Retinal pigment epithelial cell (primary cell): ENCODE measurements at places on chromosomes 16 and 17.

GRCh38 chr16:27759967-27760788 lies 210.2 kb downstream of the KATNIP start:
- no peak for DNase-seq

- no peak for DNase-seq
Observed at GRCh38 chr17:8619294-8619693, 11.2 kb downstream of the MYH10 start.

- DNase-seq, result no peak
Observed at GRCh38 chr16:5461574-5461973, 364.0 kb upstream of the EEF2KMT start.

- DNase-seq, result no peak
Observed at GRCh38 chr17:37109731-37110710, 161.3 kb downstream of the AATF start.

DNA sequence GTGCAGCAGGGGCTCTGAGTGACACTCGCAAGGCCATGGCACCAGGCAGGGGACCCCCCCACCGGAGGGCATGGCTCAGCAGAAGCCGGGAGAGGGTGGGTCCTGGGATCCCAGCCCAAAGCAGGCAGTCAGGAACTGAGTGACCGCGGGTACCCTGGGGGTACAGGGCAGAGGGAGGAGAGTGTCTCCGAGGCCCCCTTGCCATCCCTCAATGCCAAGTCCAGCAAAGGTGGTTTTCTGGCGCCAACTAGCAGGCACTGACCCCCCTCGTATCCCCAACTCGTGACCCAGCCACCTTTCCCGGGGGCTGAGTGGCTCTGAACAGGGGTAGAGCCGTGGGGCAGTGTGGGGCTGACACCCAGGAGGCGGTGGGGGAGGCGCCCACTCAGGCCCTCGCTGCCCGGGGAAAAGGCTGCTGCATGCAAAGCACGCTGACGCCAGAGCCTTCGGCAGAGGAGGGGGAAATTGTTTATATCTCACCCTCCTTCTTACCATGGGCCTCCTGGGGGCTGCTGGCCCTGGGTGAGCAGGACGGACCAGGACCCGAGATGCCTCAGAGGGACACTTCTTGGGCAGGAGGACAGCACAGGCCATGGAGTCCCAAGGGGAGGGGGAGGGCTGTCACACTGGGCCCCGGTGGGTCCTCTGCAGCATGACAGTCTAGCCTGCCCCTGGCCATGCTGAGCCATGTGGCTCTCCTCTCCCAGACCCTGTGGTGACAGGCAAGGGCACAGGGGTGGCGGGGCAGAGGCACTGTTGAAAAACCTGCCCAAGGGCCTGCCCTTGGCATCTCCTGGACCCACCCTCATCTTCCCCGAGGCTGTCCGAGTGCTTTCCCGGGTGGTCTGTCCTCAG lies 14.6 kb upstream of the ENPP7 start:
- no peak for DNase-seq

GRCh38 chr16:67781565-67781921 lies 24.8 kb downstream of the RANBP10 start:
- no peak for DNase-seq

DNA sequence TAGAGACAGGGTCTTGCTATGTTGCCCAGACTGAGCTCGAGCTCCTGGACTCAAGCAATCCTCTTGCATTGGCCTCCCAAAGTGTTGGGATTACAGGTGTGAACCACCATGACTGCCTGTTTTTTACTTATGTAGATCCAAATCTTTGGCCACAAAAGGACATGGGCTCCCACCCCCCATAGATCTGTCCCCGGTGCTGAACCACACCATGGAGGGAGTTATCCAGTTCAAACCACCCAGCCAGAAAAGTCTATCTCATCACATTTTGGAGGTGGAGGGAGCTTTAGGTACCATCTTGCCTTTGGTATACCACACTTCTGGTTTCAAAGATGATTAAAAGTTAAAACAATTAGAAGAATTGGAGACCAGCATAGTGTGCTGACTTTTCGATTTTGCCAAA lies 26.2 kb downstream of the SHISA9 start:
- DNase-seq, result no peak

- DNase-seq, result no peak
Observed at GRCh38 chr16:72812672-72813071, 235.3 kb downstream of the ZFHX3 start.

DNA sequence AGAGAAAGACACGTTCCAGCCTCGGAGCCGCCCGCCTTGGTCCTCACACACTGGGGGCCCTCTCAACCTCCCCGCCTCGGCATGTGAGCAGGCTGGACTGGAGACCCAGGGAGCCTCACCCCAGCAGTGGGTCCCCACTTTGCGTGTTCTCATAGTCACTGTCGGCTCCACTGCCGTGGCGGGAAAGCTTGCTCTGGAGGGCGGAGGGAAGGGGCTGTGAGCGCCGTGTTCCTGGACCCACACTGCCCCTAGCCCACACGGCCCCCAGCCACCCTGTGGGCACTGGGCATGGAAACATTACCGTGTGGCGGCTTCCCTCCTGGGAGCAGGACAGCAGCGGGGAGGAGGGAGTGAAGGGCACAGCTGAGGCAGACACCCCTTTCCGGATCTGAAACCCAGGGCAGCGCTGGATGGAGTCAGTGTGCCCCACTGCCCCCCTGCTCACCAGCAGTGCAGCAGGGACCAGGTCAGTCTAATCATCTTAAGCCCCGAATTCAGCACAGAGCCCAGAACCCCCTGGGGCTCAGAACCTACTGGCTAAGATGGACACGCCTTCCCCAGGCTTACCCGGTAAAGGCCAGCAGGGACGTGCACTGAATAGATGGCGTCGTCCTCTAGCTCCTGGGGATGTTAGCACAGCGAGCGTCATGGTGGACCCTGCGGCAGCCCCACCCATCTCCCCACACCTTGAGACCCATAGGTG lies 7.2 kb downstream of the TP53I13 start:
- no peak for DNase-seq

DNA sequence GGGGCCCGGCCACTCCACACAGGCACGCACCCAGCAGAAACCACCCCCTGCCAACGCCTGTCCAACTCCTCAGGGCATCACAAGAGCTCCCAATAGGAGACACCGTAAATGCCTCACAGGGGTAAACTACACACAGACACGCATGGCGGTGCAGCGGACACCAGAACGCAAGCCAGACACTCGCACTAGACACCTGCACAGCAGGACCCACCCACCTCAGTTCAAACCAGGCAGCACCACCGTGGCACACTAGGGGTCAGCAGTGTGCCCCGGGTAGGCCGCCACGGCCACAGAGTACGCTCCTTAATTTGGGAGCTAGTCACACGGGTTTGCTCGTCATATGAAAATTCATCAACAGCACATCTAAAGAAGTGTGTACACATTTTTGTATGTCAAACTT lies 3.4 kb downstream of the SLC38A10 start:
- no peak for DNase-seq

GRCh38 chr16:89031715-89032659 lies 55.0 kb upstream of the CBFA2T3 start:
- DNase-seq, result no peak

GRCh38 chr16:81445966-81446906 lies 1.6 kb downstream of the CMIP start:
- no peak for DNase-seq

DNA sequence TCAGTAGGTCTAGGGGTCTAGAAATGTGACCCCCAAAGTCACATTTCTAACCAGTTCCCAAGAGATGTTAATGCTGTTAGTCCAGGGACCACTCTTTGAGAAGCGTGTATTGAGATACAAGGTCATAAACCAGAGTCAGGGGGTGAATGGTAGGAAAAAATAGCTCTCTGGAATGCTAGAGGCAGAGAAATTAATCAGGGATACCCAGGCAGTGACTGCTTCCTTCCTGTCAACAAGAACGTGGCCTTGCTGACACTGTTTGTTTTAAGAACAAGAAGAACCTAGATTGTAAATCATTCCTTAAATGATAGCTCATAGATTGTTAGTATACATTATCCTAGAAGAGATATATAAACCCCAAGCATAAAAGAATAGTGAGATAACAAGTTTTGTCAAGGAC lies 43.8 kb downstream of the PITPNM3 start:
- DNase-seq, result no peak

GRCh38 chr16:87945351-87946042 lies 5.7 kb upstream of the BANP start:
- DNase-seq, result peak; percentile 93

DNA sequence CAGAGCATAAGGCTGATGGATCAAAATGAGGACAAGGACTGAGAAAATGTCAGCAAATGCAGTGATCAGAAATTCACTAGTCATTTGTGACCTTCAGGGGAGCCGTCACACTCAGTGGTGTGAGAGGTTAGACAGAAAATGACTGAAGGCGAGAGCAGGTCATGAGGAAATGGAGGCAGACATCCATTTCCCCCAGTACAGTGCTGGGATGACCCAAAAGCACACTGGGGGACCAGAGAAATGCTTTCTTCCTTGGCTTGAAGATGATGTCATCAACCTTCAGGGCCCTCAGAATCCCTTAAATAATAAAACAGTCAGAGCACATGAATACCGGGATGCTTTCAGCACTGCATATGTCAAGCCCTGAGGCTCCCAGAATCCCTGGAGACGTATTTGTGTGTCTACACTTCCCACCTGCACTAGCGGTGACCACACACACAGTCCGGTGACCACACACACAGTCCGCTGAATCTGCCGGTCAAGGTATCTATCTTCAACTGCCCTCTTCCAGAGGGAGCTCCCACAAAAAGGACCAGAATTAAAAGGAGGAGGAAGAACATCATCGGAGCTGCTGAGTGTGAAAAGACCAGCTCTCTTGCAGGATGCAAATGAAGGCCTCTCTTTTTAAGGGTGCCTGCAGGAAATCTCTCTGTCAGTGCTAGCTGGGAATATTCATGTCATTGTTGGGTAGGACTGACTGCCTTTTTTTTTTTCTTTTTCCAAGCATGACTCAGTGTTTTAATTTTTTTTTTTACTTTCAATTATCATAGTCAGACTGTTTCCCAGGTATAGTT lies 8.2 kb downstream of the UBE2O start:
- DNase-seq, result no peak

DNA sequence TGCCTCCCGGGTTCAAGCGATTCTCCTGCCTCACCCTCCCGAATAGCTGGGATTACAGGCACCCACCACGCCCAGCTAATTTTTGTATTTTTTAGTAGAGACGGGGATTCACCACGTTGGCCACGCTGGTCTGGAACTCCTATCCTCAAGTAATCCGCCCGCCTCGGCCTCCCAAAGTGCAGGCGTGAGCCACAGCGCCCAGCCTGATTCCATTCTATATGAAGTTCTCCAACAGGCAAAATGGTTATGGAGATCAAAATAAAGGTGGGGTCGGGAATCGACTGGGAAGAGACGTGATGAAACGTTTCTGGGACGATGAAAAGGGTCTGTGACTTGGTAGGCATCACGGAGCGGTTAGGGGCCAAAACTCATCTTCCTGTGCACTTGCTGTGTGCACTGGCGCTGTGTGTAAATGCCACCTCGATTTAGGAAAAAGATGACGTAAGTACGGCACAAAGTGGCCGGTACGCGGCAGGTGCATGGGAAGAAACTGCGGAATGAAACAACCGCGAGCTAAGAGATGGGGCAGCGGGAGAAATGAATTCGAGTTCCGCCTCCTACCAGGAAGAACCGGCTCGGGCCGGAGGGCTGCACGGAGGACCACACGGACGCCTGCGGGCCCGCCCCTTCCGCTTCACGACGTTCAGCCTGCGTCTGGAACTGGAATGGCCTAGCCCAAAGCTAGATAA lies 1.6 kb downstream of the TP53 start:
- peak; percentile 75 for DNase-seq

- no peak for DNase-seq
Observed at GRCh38 chr17:49341356-49341755, 20.7 kb downstream of the ZNF652 start.

GRCh38 chr17:12983991-12984884 lies 33.6 kb downstream of the ELAC2 start:
- DNase-seq, result no peak

GRCh38 chr17:32197987-32198386 lies 55.7 kb downstream of the RHOT1 start:
- DNase-seq, result no peak

DNA sequence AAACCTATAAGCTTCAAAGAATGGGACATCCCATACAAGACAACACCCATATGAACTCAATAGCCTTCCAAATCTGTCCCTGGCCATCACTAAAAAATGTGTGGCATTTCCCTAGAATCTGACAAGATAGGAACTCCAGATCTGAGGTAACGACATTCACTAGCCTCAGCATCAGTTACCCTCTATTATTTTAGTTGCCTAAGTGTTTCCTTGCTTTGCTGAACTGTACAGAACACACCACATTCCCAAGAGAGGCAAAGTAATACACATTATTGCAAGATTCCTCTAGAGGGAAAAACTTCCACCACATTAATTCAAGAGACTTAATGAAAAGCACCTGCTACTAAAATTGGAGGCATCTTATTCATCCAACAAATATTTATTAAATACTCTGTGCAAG lies 5.0 kb downstream of the LSM12 start:
- no peak for DNase-seq

- no peak for DNase-seq
Observed at GRCh38 chr17:6701719-6702118, 11.4 kb downstream of the SLC13A5 start.

GRCh38 chr17:5686074-5686635 lies 101.8 kb upstream of the NLRP1 start:
- DNase-seq, result no peak

GRCh38 chr17:15955793-15956541 lies 11.0 kb downstream of the ADORA2B start:
- no peak for DNase-seq

DNA sequence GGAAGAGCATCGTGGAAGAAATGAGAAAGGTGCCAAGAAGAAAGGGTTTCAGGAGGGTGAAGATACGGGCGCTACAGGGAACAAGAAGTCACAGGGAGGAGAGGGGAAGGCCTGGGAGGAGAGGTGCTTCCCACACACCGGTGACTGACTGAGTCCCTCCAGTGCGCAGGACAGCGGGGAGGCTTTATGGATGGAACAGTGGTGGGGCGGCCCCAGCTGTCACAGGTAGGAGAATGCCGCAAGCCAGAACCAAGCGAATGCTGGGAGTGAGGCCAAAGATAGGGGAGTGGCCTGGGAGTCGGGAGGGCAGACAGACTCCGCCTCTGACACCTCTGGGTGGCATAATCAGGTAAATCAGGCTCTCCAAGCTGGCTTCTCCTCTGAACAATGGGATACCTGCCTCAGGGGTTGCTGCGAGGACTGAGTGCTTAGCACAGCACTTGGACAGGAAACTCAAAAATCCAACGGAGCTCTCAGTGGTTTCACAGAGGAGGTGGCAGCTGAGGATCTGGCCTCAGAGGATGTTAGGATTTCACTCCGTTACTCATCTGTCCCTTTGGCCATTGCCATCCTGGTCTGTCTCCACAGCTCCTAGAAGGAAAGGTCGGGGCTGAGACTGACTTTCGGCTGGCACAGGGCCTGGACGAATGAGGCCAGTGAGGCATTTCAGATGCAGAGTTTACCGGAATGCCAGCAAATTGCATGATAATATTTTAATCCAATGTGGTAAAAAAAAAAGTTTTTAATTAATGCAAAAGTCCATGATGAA lies 717 bp upstream of the CNP start:
- DNase-seq, result no peak

GRCh38 chr16:79261481-79261940 lies 339.0 kb downstream of the MAF start:
- DNase-seq, result no peak

DNA sequence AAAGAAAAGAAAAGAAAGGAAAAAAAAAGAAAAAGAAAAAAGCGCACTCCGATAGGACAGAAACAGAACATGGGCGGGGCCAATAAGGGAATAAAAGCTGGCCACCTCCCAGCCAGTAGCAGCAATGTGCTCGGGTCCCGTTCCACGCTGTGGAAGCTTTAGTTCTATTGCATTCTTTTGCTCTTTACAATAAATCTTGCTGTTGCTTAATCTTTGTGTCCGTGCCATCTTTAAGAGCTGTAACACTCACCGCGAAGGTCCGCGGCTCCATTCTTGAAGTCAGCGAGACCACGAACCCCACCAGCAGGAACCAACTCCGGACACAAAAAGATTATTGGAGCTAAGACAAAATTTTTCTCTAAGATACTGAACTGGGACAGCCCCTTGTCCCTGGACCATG lies 3.1 kb upstream of the ARL5C start:
- DNase-seq, result no peak
